Left renal cortex interstitium (tissue), 4 donors: ENCODE measurements at places on chromosomes 11 and 22.
A peak's percentile ranks its signal among the peaks of the same experiment; 100 is the strongest.

- peak; percentile 44 for DNase-seq
Measured at GRCh38 chr22:33519071-33519973, 401.0 kb downstream of the LARGE1 start.

DNA sequence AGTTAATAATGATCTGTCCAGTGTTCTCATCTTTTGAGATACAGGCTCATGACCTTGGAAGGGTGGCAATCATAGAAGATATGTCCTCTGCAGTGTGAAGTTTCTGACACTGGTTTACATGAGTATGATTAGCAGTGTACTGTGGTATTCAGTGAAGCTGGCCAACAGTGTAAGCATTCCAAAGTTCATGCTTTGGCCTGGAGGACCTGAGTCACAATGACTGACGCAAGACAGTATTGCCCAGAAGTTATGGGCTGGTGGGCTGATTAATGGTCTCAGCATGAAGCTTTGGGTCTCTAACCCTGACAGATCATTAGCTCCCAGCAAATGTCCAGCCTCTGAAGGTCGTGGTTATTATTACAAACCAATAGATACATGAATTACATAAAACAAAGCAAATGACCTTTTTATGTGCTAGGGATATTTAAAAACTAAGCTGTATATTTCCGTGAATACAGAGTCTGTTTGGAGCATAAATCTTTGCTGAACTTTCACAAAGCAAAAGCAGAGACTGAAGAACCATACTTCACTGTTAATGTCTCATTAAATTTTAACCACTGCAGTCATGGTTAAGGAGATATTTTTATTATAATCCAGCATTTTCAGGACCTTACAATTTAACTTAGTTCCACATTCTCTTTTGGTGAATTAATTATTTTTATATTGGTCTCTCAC is 28.3 kb upstream of the USP47 start:
- DNase-seq = no peak

DNA sequence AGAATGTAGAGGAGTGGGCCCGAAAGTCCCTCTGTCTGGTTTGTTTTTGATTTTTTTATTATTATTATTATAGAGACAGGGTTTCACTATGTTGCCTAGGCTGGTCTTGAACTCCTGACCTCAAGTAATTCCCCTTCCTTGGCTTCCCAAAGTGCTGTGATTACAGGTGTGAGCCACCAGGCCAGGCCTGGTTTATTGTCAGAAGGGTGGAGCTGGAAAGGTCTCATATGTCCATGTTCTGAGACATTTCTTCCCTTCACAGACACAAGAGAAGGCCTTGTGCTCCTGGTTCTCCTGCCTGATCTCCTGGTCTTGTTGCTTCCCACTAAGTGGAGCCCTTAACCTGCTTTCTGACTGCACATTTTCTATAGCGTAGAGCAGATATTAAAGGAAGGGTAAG is 46.0 kb upstream of the CLPB start:
- no peak for DNase-seq

- no peak for DNase-seq
Measured at GRCh38 chr11:9643751-9644150, 20.1 kb upstream of the SWAP70 start.

DNA sequence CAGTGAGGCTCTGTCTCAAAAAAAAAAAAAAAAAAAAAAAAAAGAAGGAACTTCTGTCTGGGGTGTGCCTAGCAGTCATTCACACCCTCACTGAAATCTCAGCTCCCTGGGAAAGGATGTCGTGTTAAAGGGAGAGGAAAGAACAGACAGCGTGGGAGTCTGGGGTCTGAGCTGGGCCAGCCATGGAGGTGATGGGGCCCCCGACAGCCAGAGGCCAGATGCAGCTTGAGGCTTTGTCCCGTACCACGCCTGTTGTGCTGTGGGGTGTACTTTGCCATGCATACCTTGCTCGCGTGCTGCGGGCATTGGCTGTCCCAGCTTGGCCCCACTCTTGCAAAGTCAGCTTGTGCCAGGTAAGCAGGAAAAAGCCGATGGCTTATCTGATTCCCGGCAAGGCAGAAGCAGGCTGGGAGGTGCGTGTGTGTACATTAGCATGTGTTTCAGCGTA is 4.6 kb downstream of the SYT12 start:
- no peak for DNase-seq

- no peak for DNase-seq
Measured at GRCh38 chr11:94933223-94934130, 39.9 kb downstream of the CWC15 start.

GRCh38 chr11:6705905-6706535 is 22.9 kb upstream of the MRPL17 start:
- DNase-seq = peak; percentile 66
